Hematopoietic multipotent progenitor cell treated with erythropoietin and hydrocortisone succinate and interleukin-3 and kit ligand, for 17 days (in vitro differentiated cells): ENCODE measurements at places on chromosomes 6 and 20.

- DNase-seq, result no peak
Measured at GRCh38 chr20:10352934-10353824, 80.8 kb downstream of the MKKS start.

- DNase-seq, result no peak
Measured at GRCh38 chr6:149130508-149130907, 187.0 kb upstream of the TAB2 start.

GRCh38 chr6:20840675-20841074 lies 306.4 kb downstream of the CDKAL1 start:
- no peak for DNase-seq

DNA sequence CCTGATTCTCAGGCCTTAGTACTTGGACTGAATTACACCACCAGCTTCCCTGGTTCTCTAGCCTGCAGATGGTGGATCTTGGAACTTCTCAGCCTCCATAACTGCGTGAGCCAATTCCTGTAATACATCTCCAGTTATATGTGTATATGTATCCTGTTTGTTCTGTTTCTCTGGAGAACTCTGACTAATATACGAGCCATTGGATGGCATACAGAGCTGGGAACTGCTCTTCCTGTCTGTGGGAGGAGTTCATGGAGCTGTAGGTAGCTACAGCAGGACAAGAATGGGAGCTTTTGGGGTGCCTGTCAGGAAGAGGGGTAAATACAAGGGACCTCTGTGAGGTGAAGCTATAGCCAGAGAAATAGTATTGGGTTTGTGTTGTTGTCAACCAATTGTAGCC lies 41.2 kb downstream of the TMEM14A start:
- no peak for DNase-seq

GRCh38 chr6:142968601-142969000 lies 23.6 kb upstream of the HIVEP2 start:
- no peak for DNase-seq

GRCh38 chr20:35561268-35561667 lies 19.4 kb downstream of the ERGIC3 start:
- no peak for DNase-seq

DNA sequence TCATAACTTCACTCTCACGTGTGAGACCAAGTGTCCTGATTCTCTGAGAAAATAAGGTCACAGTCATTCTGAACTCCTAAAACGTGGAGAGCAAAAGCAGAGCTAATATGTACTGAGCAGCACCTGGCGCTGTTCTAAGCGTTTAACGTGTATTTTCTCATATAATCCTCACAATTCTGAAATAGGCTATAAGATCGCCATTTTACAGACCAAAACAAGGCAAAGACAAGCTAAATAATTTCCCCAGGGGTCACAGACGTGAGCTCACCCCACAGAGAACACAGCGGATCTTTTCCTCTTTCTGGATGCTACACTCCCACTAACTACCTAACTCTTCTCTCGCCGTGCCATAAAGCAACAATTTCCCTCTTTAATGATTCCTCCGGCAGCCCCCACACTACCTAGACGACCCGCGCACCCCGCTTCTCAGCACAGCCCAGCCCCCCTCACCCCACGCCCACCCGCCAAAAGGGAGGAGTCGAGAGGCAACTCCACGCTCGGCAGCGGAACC lies 636 bp downstream of the SUPT3H start:
- no peak for DNase-seq

- no peak for DNase-seq
Measured at GRCh38 chr6:155417454-155417853, 38.2 kb downstream of the NOX3 start.

GRCh38 chr20:9225879-9226278 lies 157.0 kb downstream of the PLCB4 start:
- DNase-seq, result no peak

DNA sequence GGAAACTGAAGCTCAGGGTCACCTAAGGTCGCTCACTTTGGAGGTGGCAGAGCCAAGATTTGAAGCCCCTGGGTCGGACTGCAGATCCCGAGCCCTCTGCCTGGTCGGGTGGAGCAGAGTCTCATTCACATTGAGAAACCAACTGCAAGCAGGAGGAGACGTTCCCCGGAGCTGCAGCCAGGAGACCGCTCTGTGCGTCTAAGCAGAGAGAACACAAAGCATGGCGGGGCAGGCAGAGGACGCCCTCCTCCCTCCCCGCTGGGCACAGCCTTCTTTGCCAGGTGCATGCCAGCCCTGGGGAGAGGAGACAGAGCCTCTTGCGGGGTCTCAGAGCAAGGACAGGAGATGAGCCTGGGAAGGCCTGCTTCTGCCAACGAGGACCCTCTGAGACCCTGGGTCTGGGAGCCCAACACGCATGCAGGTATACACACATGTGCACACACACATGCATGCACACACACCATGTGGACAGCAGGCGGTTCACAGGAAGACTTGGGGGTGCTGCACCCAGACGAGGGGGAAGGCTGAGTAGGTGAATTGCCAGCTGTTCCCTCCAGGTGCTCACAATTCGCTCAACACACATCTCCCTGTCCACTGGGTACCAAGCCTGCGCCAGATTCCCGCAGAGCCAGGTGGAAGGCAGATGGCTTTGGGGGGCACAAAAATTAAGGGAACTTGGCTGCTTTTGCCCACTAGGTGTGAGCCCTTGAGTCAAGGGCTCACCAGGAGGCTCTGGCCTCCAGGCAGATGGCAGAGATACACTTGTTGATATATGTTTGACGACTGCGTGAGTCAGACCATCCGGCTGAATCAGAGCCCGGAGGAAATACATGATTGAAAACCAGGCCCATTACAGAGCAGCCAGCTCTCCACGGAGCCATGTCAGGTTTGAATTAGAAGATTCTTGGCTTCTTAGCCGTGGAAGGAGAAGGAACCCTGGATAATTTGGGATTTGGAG lies 5.5 kb upstream of the NTSR1 start:
- no peak for DNase-seq

GRCh38 chr20:16528078-16528477 lies 45.2 kb downstream of the KIF16B start:
- no peak for DNase-seq

DNA sequence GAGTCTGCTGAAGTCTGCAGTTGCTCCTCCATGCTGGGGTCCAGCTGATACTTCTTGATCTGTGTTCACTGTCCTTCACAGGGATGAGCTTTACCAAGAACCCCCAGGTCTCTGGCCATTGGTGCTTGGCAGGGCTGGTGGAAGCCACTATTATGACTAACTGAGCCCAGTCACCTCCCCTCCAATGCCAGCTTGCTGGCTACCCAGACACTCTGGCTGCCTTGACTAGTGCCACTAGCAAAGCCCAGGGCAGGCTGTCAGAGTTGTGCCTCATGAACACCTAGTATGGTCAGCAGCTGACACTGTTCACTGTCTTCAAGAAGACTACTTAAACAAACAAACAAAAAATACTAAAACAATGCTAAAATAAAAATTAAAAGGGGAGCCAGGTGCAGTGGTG lies 8.8 kb downstream of the ASIP start:
- DNase-seq, result no peak

GRCh38 chr6:121436960-121437850 lies 1.8 kb downstream of the GJA1 start:
- DNase-seq, result no peak

GRCh38 chr6:109660526-109661320 lies 30.3 kb downstream of the AK9 start:
- no peak for DNase-seq

GRCh38 chr6:99559057-99559456 lies 9.4 kb downstream of the CCNC start:
- DNase-seq, result no peak

GRCh38 chr6:79435746-79436145 lies 101.5 kb downstream of the LCA5 start:
- DNase-seq, result no peak

GRCh38 chr20:8808202-8808535 lies 260.7 kb upstream of the PLCB4 start:
- no peak for DNase-seq

- no peak for DNase-seq
Measured at GRCh38 chr6:138957484-138957883, 30.6 kb downstream of the REPS1 start.

- DNase-seq, result peak; percentile 31
Measured at GRCh38 chr20:41734506-41734945, 116.3 kb upstream of the CHD6 start.

GRCh38 chr6:155771822-155772221 lies 316.2 kb upstream of the NOX3 start:
- no peak for DNase-seq

DNA sequence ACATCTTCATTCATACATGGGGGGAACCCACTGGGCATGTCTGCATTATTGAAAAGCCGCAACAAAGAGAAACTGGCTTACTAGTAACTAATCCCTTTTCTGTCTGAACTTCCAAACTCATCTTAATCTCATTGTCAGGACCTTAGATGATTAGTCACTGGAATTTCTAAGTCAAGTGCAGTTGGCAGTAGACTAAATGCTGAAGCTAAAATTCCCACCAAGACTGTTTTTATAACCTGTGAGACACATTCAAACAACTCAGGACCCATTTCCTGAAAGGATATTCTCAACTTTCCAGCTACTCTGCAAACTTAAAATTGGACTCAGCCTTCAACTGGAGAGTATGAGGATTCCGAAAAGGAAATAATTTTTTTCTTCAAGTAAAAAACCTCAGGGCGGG lies 94.8 kb upstream of the SCAF8 start:
- DNase-seq, result no peak

DNA sequence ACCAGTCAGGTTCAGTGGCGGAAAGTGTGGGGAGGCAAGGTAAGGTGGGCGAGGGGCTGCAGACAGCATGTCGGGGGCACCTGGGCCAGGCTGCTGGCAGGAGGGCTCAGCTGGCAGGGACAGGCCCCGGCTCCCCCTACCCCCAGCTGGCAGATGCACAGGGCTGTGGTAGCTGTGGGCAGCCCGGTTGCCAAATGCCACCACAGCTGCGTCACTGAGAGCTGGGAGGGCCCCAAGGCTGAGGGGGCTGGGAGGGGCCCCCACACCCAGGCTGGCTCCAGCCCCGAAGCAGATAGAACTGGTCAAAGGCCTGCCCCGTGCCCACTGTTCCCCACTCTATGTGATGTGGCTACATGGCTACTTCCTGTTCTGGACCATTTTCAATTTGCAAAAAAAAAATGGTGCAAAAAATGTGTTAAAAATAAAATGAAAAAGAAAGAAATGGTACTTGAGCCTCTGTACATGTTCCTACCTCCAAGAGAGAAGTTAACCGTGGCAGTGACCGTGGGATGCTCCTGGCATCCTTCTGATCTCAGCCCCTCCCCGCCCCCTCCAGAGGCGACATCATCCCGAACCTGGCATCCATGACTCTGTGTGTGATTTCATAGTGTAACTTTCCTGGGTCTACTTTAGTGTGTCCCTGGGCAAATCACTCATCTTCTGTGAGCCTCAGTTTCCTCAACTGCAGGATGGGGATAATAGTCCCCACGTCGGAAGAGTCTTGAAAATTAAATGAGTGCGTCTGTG lies 64.4 kb downstream of the UBE2V1 start:
- DNase-seq, result no peak

DNA sequence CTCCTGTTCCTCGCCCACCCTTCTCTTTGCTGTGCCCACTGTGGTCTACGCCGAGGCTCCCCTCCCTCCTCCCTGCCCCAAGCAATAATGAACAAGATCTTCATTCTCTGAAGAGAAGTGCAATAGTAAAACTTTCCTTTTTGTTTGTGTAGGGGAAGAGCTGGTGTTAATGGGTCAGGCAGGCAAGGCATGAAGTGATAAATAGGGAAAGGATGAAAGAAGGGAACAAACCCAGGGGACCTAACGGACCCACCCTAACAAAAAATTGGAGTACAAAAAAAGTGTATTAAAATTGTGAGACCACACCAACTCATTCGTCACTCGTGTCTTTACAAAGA lies 66.9 kb downstream of the ZBTB2 start:
- no peak for DNase-seq

- no peak for DNase-seq
Measured at GRCh38 chr20:38060536-38060935, 27.0 kb downstream of the RPRD1B start.

DNA sequence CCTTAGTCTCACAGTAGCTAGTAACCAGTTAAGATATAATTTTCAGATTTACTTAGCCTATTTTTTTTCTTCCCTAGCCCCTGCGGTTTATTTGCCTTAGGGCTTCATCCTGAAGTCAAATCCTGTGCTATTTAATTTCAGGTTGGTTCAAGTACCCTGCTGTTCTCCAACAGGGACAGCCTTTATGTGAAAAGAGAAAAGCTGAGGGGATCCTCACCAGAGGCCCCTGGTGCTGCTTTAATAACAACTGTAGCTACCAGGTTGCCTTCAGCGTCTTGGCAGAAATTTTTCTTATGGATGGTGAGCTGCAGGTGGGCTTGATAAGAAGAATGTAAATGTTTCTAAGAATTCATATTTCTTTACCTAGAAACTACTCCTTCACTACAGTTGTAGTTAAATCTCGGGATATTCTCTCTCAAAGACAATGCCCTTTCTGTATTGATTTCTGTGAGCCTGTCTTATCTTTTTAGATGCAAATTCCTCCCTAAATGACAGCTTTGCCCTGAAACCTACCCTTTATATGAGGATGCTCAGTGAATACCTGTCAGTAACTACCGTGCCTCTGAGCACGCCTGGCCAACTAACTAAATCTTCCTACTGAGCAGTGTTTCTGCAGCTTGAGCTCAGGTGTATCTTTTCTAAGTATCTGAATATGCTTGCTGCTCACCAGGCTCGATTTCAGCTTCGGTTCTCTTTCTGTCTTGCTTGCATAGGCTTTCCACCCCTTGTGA lies 320.5 kb downstream of the MMUT start:
- DNase-seq, result no peak

DNA sequence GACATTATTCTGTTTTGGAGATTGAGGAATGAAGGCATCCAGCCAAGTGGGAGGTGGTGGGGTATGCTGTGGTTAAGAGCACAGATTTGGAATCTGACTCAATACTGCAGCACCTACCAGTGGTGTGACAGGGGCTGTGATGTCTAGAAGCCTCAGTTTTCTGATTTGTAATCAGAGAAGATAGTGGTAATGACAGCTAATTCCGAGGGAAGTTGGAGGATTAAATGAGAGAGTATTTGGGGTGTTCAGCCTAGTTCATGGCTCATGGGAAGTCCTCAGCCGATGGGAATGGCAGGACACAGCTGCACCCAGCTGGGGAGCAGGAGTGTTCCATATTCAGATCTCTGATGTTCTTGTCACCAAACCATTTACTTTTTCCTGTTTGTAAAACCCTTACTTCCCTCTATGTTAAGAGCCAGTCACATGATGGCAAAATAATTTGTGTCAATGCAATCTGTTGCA lies 9.3 kb downstream of the SLC9A8 start:
- no peak for DNase-seq

GRCh38 chr6:15263780-15264374 lies 18.0 kb downstream of the JARID2 start:
- DNase-seq, result no peak

GRCh38 chr6:109799129-109799528 lies 108.0 kb downstream of the FIG4 start:
- DNase-seq, result no peak

GRCh38 chr6:11213422-11214021 lies 18.9 kb downstream of the NEDD9 start:
- DNase-seq, result no peak

DNA sequence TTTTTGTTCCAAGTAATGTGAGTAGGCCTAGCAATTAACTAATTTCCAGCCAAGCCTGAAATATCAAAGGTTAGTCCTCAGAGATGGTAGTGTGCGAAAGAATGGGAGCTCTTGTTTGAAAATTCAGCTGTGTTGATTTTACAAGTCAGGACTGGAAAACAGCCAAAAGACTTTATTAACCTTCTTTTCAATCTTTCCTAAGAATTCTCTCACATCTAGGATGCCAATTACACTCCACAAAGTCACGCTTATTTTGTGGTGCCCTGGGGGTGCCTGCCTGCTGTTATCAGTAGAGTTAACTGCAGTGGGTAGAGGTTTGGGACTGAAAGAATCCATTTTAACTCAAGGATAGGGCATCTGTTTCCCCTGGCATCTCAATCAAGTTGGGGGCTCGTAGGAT lies 30.7 kb upstream of the MAP3K4 start:
- DNase-seq, result no peak

- DNase-seq, result no peak
Measured at GRCh38 chr6:4287372-4287771, 152.0 kb upstream of the ECI2 start.
